ENCODE measurements at places on chromosomes 2 and 18.

GRCh38 chr2:146677280-146677679 is 1167.5 kb upstream of the ACVR2A start:
- no peak for DNase-seq

DNA sequence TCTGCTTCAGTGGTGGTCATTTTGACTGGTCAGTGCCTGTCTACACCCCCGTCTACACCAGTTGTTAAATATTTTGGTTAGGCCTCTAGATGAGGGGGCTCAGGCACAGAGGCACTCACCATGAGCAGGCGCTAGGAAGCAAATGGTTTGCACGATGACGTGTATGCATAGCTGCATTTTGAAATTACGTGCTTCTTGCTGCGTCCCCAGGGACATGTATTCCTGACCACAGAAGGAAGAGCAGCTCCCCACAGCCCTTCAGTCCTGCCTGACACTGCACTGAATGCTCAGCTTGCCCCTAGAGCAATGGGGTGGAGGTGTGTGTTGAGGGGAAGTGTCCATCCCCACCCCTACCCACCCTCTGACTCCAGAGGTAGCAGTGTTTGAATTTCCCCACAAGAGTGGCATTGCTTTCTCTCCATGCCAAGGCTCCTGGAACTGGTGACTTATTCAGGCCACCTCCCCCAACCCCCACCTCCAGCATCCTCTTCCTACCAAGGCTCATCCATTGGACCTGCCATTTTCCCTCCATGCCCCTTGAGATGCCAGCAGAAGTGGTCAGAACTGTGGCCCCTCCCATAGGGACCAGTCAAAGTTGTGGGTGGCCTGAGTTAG is 11.4 kb upstream of the ZAP70 start:
- DNase-seq, result no peak

DNA sequence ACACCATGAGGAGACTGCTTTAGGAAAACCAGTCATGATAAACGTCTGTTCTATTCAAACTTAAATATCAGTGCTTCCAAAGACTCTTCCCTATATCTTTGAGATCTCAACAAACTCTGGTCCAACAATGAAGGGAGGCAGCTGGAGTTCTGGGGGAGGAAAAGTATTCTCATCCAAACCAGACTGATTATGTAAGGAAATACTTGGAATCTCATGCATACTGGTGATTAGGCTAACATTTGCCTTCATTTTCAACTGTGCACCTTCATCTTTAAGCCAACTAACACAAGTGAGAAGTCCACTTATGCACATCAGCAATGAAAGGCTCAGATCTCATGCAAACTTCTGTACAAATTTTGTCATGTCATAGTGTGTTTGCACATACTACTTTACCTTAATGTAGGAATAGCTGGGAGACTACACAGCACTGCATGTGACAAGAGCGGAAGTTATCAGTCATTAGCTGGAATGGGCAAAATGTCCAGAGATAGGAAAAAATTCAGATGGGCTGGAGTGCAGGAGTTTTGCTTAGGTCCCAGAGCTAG is 67.5 kb upstream of the STK17B start:
- DNase-seq, result no peak

- DNase-seq, result no peak
These were observed 29.8 kb upstream of the SCN1A start for GRCh38 chr2:166157578-166157977.
